Foreskin keratinocyte (primary cell): ENCODE measurements at places on chromosomes 6 and 20. TPM values are rescaled to one million over a fixed set of nuclear protein-coding genes. Genes with fewer than 3 reads are reported as not detected.
A peak's percentile ranks its signal among the peaks of the same experiment; 100 is the strongest.

DNA sequence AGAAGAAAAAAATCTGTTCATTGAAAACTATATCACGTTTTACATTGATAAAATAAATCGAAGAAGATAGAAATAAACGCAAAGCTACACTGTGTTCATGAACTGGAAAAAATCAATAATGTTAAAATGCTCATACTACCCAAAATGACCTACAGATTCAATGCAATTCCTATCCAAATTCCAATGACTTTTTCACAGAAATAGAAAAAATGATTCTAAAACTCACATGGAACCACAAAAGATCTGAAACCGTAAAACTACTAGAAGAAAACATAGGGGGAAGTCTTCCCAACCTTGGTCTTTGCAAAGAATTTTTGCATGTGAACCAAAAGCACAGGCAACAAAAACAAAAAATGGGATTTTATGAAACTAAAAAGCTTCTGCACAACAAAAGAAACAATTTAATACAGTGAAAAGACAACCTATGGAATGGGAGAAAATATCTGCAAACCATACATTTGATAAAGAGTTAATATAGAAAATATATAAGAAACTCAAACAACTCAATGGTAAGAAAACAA, 33.9 kb upstream of the ULBP3 start:
- no peak for DNase-seq

GRCh38 chr6:131613296-131613925, 14.6 kb downstream of the MED23 start:
- no peak for DNase-seq

DNA sequence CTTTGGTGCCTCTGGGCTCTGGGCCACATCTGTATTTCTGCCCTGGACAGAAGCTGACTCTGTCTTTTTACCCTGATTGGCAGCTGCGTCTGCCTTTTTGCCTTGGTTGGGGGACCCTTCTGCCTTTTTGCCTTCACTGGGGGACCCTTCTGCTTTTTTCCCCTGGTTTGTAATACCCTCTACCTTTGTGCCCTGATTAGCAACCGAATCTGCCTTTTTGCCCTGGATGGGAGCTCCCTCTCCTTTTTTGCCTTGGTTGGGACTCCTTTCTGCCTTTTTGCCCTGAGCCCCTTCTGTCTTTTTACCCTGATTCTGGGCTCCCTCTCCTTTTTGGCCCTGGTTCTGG, 23.4 kb downstream of the RRBP1 start:
- DNase-seq = no peak

DNA sequence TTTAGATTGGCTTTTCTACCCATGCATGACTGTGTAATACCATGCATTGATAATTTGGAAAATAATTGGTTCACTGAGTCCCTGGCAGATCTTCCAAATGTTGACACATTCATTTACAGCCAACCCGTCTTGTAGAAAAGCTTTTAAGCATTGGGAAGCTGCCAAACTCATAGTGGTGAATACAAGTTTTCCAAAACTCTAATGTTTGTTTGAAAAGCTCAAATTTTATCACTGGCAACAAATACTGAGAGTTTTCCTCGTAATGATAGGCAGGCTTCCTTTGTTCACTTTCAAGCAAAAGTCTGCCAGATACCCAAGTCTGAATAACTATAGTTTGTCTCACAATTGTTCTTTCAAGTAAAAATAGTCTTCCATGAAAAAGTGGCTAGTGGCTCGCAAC, 143.0 kb downstream of the FIG4 start:
- no peak for DNase-seq

- DNase-seq = no peak
Observed at GRCh38 chr20:33308668-33309067, 25.7 kb downstream of the BPIFB1 start.

GRCh38 chr20:44028003-44028730, 113.5 kb downstream of the TOX2 start:
- no peak for DNase-seq

DNA sequence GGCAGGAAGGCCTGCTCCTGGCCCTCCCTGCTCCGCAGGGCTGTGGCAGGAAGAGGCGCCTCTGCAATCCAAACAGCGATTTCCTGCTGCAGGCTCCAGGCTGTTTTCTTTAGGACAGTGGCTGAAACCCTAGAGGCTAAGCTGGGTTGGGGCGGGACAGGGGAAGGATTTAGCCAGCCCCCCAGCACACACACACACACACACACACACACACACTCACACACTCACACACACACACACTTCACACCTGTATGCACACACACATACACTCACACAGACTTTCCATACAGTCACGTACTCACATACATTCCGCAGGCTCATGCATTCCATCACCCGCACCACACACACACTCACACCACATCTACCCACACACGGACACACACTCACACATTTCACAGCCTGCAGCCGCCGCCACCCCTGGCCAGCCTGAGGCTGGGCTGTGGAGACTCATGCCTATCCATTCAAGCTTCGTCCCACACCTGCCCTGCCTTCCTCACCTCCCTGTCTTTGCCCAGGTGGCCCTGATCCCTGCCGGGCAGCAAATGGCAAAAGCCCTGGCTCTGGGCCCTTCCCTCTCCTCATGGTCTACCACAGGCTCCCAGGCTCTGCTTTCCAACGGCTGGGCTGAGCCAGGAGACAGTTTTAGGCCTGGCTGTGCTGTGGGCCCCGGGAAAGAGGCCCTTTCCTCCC, 17.9 kb downstream of the MDFI start:
- no peak for DNase-seq

DNA sequence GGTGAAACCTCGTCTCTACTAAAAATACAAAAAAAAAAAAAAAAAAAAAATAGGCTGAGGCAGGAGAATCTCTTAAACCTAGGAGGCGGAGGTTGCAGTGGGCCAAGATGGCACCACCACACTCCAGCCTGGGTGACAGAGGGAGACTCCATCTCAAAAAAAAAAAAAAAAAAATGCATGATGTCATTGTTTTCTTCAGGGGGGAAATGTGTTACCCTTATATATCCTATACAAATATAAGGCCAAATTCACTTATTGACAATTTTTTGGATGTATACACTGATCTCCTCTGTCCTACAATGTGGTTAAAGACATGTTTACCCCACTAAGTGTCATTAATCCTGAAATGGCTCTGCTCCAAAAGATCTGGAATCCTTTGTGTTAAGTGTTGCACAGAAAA, 73.1 kb downstream of the TPBG start:
- no peak for DNase-seq

DNA sequence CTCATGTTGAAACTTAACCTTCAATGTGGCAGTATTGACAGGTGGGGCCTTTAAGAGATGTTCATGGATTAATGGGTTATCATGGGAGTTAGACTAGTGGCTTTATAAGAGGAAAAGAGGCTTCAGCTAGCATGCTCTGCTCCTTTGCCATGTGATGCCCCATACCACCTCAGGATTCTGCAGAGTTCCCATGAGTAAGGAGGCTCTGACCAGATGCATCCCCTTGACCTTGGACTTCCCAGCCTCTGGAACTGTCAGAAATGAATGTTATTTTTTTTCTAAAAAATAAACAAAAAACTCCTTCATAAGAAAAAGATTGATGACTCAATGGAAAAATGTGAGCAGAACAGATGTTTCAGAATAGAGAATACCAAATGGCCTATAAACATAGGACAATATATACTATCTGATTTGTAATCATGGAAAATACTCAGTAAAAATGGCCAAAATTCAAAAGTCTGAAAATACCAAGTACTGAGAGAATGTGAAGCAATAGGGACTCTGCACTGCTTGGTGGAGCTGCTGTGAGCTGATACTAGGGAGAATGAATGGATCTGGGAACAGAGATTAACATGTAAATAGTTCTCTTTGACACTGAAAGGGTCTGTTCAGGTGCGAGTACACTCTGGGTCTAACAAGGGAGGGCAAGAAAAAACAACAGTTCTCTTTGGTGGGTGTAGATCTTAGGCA, 7.4 kb upstream of the TRIM39 start:
- DNase-seq = no peak

- DNase-seq = no peak
Observed at GRCh38 chr6:37352384-37352783, 1.4 kb upstream of the RNF8 start.

DNA sequence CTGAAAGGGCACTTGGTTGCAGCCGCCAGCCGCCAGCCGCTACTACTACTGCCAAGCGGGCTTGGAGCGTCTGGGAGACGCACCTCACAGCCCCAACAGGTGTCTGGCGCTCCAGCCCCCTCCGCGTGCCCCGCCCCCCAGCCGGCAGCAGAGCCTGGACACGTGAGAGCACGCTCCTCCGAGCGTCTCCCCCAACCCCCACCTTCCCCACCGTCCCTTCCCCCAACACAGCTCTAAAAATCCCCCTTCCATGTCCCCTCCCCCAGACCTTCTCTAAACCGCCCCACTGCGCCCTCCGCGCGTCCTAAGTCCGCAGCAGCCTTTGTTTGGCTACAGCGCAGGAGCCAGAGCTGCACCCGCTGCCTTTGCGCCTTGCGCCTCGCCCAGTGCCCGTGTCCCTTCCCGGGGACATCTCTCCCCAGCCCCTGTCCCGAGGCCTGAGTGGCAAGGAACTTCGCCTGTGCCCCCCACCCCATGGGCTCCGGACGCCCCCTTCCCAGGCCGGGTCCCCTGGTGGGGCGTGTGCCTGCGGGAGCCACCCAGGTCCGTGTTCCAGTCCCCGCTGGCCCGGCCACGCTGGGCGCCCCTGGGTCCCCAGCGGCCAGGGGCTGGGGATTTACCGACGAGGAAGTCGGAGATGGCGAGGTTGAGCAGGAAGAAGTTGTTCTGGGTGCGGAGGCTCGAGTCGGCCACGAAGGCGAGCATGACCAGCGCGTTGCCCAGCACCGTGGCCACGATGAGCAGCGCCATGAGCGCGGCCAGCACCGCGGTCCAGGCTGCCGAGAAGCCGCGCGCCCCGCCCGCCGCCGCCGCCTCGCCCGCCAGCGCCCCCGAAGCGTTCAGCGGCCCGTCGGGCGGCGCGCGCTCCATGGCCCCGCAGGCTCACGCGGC, 732 bp downstream of the HRH3 start:
- DNase-seq = no peak

GRCh38 chr6:151391471-151392413, at the start of gene ZBTB2:
ZBTB2 (minus strand) TSS chr6:151391559; CDS start chr6:151373637, 17,922 bp downstream.
- DNase-seq = peak; percentile 52

GRCh38 chr6:148803979-148804378, 57.1 kb downstream of the UST start:
- DNase-seq = no peak

DNA sequence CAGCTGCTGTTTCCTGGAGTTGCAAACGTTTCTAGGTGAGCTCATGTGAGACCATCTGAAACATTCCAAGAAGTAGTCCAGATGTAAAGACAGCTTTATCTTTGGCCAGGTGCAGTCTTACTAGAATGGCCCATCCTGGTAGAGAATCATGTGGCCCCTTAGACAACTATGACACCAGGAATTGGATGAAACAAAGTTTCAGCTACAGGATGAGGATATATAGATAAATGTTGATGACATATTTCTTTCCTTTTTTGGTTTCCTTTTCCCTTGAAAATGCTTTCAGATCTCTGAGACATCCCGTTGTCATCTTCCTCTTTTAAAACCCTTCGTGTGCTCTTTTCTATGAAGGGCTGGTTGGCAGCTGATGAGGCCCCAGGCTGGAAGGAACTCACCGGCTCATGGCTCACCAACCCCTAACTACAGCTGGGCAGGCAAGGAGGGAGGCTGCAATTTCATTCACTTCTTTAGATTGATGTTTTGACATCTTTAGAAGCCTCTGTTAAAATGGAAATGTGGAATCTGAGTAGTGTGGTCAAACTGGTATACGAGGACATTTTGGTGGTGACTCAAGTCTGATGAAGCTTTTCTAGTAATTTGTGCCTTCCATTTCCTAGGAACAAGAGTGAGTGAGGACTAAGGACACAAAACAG, 167.9 kb upstream of the TNFAIP3 start:
- DNase-seq = peak; percentile 42

Gene NOX3
- total RNA-seq = not detected in 2 replicates

Gene SCUBE3
- total RNA-seq = 0.03 TPM in 1 of 2 replicates, not detected in the other

Gene MED20
- total RNA-seq = 30.2 and 33.2 TPM in 2 replicates

Gene PPP1R3G
- total RNA-seq = 0.07 and 0.10 TPM in 2 replicates

Gene MMP24
- total RNA-seq = 0.03 and 0.04 TPM in 2 replicates

Gene EMILIN3
- 0.04 TPM in 1 of 2 replicates, not detected in the other for total RNA-seq

Gene CAGE1
- 0.07 and 0.20 TPM in 2 replicates for total RNA-seq

Gene SYTL3
- 0.95 and 1.1 TPM in 2 replicates for total RNA-seq
